Globus pallidus (tissue), 1 donor: ENCODE measurements at places on chromosomes 1 and 21.

GRCh38 chr1:177137814-177138213 lies 26.7 kb downstream of the ASTN1 start:
- no peak for DNase-seq

- no peak for DNase-seq
These were observed 111.8 kb upstream of the KIAA1614 start for GRCh38 chr1:180800945-180801344.

DNA sequence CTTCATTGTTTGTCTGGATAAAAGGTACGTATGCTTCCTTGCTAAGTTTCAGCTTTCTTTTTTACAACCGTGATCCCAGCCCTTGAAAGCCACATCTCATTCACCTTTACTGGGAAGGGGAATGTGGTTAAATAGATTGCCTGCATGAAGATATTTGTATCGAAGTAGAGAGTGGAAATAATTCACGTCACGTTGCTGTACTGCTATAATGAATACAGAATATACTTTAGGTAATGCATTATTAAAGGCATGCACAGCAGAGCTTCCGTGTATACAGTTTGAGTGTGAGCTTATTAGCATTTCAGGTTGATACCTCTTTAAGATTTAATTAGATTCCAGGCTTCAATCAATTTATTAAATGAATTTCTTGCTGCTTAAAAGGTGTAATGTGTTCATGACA lies 153.8 kb downstream of the HHAT start:
- DNase-seq = no peak

- no peak for DNase-seq
These were observed 42.6 kb downstream of the UBE2G2 start for GRCh38 chr21:44758781-44759627.

- DNase-seq = no peak
These were observed 202.0 kb downstream of the GABPA start for GRCh38 chr21:25936776-25937175.

DNA sequence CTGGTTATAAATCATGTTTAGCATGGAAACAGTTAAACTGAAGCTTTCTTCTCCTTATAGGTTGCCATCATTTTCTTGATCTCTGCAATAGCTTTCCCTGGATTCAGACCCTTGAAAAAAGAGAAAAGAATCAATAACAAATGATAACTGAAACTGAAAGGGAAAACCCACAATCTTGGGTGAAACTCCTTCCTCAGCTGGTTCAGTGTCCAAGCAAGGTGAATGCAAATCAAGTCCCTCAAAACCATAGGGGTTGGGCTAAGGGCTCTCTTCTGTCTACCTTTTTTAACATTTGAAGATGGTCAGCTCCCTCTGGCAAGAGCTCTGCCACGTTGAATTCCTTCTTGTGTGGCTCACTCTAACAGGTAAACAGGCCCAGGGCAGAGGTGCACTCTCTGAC lies 7.1 kb upstream of the ATP13A2 start:
- DNase-seq = no peak

GRCh38 chr1:225834417-225835329 lies 24.7 kb downstream of the EPHX1 start:
- no peak for DNase-seq

GRCh38 chr1:46432781-46433327 lies 38.7 kb downstream of the FAAH start:
- DNase-seq = no peak

DNA sequence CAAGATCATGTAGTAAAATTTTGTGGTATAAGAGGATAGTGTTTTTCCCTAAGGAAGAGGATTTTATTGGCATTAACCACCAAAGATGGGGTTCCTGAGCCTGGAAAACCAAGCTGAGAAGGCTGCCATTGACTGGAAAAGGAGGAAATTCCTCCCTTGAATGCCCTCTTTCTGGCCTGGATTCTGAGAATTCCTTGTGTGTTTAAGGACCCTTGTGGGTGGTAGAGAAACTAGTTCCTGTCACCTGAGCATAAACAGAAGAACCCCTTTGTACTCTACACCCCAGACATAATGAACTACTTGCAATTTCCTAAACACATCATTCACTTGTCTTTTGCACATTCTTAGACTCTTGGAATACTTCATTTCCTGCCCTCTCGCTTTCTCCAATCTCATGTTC lies 33.1 kb upstream of the CEP350 start:
- DNase-seq = no peak

GRCh38 chr1:112504661-112505399 lies 3.9 kb upstream of the WNT2B start:
- DNase-seq = no peak

DNA sequence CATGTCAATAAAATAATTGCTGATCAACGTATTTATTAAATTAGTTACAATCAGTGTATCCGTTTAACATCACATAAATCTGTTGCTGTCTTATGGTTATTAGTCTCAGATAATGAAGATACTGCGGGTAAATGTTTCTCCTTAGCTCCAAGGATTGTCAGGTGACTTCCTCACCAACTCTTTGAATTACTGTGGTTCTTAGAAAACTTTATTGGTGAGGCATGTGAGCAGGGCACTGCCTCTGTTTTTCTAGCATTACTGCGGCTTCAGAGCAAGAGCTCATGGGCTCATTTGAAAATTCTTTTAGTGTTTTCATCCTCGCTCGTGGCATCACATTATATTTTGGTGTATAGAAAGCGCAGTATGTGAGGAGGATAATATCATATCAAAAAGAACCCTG lies 555.9 kb downstream of the LMO4 start:
- DNase-seq = no peak
